GM12878 (cell line): ENCODE measurements at places on chromosomes 1 and 21. TPM values are rescaled to one million over a fixed set of nuclear protein-coding genes. Genes with fewer than 3 reads are reported as not detected.
A peak's percentile ranks its signal among the peaks of the same experiment; 100 is the strongest.

DNA sequence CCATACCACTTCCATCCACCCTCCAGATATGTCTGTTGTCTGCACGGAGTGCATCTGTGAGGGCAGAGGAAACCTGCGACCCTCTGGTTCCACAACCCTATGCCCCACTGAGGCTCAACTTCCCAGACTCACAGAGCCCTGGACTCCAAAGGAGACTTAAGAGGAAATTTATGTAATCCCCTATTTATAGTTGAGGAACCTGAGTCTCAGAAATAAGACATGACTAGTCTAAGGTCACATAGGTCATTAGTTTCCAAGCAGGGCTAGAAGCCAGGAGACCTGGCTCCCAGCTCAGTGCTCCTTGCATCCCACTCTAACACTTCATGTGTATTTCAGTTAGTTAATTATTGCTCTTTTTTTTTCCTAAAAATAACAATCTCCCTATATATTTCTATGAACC, 15.7 kb upstream of the LEMD1 start:
- H3K36me3 ChIP-seq = no peaks in the 10 kb centered on the region

DNA sequence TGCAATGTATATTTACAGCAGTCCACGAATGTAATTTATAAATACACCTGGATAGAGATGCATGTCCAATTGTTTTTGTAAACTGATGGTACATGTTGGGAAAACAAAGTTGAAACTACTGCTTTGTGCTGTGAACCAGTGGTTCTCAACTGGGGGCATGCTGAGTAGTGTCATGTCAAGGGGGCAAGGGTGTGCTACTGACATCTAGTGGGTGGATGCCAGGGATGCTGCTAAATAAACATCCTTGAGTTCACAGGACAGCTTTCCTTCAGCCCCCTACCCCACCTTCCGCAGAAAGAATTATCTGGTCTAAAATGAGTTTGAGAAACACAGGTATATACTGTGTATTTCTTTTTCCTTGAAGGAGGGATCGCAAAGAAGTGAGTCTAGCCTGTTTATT, 95.9 kb downstream of the RASAL2 start:
- H3K4me1 ChIP-seq = no peaks in the 10 kb centered on the region
- peak; percentile 5 for DNase-seq
- no peak overlapping the region for H3K27ac ChIP-seq
- H3K36me3 ChIP-seq = no peaks in the 10 kb centered on the region
- no peak overlapping the region for H3K4me3 ChIP-seq

DNA sequence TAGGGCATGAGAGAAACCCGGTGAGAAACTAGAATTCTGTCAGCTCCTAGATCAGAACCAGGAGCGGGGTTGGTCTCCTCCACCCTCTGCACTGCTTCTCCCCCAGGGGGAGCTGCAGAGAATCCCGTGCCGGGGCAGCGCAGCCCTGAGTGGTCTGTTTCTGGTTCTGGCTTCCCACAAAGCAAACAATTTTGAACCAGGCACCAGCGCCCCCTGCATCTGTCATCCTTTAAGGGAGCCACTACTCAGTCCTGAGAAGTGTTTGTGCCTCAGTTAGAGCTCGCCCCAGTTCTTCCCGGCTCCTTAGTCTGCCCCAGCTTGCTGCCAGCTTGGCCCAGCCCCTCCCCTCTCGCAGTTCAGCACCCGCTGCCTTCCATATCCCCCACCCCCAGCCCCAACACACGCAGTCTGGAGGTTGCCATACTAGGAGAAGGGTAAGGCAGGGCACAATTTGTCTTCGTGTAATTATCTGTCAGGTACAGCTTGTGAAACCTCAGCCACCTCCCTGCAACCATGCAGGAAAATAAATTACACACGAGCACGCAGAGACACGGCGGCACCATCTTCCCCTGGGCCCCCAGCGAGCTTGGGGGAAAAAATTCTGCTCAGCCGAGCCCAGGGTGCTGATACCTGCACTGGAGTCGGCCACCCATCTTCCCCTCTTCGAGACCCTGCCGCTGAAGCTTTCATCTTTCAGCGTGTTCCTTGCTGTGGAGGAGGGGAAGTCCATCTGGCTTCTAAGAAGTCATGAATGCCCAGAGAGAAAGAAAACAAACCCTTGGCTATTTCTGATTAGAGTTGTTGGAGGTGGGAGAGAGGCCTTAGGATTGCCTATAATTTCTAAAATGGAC, 62.6 kb upstream of the CD1D start:
- no peaks in the 10 kb centered on the region for H3K36me3 ChIP-seq
- no peak for DNase-seq
- H3K27ac ChIP-seq = no peak overlapping the region
- H3K4me1 ChIP-seq = no peaks in the 10 kb centered on the region

DNA sequence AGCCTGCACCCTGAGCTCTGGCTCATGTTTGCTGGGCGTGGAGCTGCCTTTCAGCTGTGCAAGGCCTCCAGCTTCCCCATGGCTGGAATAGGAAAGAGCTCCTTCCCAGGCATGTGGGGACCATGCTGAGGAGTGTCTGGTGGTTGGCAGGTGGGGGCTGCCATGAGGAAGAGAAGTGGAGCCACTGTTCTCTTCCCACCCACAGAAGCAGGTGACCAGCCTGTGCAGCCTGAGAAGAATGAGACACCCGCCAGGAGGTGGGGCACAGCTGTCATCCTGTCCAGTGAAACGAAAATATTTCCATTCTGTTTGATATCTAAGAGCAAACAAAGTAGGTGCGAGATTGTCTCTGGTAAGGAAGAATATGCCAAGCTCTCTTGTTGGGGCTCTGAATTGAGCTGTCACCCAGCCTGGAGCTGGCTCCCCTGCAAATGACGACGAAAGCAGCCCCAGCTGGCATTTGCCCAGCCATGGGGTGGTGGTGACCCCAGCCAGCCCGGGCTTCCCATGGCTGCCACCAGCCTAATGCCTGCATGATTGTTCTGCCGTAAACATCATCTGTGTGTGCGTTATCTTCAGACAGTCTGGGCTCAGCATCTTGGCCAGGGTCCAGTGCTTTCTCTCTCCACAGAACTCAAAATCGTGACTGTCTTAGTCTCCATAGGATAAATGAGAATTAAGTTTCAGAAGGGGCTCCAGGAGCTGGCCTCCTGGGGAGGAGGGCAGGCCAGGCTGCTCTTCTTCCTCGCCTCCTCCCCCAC, 429.8 kb upstream of the VAMP3 start:
- no peak overlapping the region for H3K4me3 ChIP-seq
- no peak for DNase-seq
- no peaks in the 10 kb centered on the region for H3K36me3 ChIP-seq
- no peaks in the 10 kb centered on the region for H3K4me1 ChIP-seq
- H3K27me3 ChIP-seq = no peaks in the 10 kb centered on the region; the same call in 1 of the 2 replicates

- H3K27me3 ChIP-seq = no peaks in the 10 kb centered on the region
- no peaks in the 10 kb centered on the region for H3K4me1 ChIP-seq
- no peak overlapping the region for H3K27ac ChIP-seq
- H3K4me3 ChIP-seq = no peak overlapping the region
- H3K36me3 ChIP-seq = no peaks in the 10 kb centered on the region
Observed at GRCh38 chr1:170720661-170721060, 56.7 kb downstream of the PRRX1 start.

- no peaks in the 10 kb centered on the region for H3K36me3 ChIP-seq
- no peak overlapping the region for H3K27ac ChIP-seq
- H3K27me3 ChIP-seq = no peaks in the 10 kb centered on the region
- H3K4me3 ChIP-seq = no peak overlapping the region
- no peak for DNase-seq
Observed at GRCh38 chr1:102799496-102799895, 308.8 kb downstream of the COL11A1 start.

DNA sequence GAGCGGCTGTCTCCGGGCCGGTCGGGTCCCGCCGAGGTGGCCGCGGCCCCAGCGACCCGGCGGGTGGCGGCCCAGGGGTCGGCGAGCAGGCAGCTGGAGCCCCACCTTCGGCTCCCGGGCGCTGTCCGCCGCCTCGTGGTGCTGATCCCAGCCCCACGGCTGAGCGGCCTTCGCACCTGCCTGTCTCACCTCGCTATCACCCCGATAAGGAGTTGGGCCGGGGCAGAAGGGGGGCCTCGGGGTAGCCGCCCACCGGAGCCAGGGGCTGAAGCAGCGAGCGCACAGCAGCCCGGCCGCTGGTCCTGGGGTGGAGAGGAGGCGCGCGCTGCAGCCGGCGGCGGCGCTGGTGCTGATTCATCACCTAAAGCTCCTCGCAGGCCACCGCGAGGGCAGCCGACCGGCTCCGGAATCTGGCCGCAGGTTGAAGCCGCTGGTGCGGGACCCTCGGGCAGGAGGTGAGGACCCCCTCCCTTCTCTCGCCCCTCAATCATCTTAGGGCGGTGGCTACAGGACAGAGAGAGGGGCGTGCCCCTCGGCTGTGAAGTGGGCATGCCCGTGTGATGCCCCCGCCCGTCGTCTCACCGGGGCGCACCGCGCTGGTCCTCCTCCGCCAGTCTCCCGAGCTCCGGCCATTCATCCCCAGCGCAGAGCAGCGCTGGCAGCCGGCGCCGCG, 575 bp downstream of the TRIM67 start:
- no peaks in the 10 kb centered on the region for H3K36me3 ChIP-seq
- H3K4me1 ChIP-seq = no peaks in the 10 kb centered on the region
- peaks cover 4% of the 10 kb centered on the region for H3K27me3 ChIP-seq
- no peak for DNase-seq
- no peak overlapping the region for H3K4me3 ChIP-seq

GRCh38 chr1:157829210-157829609, 9.3 kb upstream of the FCRL1 start:
- H3K27ac ChIP-seq = no peak overlapping the region
- no peaks in the 10 kb centered on the region for H3K27me3 ChIP-seq
- peaks cover 42% of the 10 kb centered on the region for H3K4me1 ChIP-seq
- H3K4me3 ChIP-seq = no peak overlapping the region
- no peak for DNase-seq
- H3K36me3 ChIP-seq = no peaks in the 10 kb centered on the region

GRCh38 chr1:110136911-110137310, 13.4 kb upstream of the SLC6A17 start:
- no peak overlapping the region for H3K4me3 ChIP-seq
- DNase-seq = no peak
- no peaks in the 10 kb centered on the region for H3K36me3 ChIP-seq
- H3K27me3 ChIP-seq = 0 out of 2 replicates have a peak, but pooled peaks cover 4% of the 10 kb centered on the region

- H3K36me3 ChIP-seq = no peaks in the 10 kb centered on the region
- H3K4me3 ChIP-seq = no peak overlapping the region
- no peak overlapping the region for H3K27ac ChIP-seq
- H3K27me3 ChIP-seq = no peaks in the 10 kb centered on the region
- DNase-seq = no peak
Observed at GRCh38 chr1:235552146-235552716, 48.0 kb upstream of the B3GALNT2 start.

DNA sequence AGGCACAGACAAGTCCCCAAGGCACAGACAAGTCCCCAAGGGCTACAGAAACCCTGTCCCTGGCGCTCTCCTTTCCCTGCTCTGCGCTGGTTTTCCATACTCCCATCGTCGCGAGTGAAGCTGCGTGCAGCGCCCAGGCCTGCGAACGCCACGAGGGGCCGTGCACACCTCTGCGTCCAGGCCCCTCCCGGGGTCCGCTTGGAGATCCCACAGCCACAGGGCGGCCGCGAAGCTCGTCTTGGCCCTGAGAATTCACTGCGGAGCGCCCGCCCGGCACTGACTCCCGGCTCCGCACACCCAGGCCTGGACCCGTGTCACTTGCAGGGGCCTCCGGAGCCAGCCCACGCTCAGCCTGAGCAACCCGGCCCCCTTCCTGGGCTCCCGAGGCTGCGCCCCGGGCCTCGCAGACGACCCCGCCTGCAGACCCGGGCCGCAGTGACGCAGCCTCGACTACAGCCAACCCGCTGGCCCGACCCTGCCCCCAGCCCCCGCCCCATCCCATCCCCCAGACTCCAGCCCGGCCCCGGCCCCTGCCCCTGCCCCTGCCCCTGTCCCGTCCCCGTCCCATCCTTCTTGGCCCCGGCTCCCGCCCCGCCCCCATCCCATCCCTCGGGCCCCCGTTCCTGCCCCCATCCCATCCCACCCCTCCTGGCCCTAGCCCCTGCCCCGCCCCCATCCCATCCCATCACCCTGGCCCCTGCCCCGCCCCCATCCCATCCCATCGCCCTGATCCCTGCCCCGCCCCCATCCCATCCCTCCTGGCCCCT, 841 bp downstream of the POFUT2 start:
- DNase-seq = no peak
- H3K36me3 ChIP-seq = peaks cover 6% of the 10 kb centered on the region
- H3K4me3 ChIP-seq = peak overlapping the region; percentile 50; the same call in 1 of the 2 replicates
- no peak overlapping the region for H3K27ac ChIP-seq
- no peaks in the 10 kb centered on the region for H3K27me3 ChIP-seq

GRCh38 chr1:153490272-153491051, 30.0 kb upstream of the S100A7 start:
- no peaks in the 10 kb centered on the region; the same call in 1 of the 2 replicates for H3K27me3 ChIP-seq
- peaks cover 3% of the 10 kb centered on the region; the same call in 1 of the 2 replicates for H3K4me1 ChIP-seq
- no peak overlapping the region for H3K27ac ChIP-seq
- no peak overlapping the region for H3K4me3 ChIP-seq
- H3K36me3 ChIP-seq = no peaks in the 10 kb centered on the region

DNA sequence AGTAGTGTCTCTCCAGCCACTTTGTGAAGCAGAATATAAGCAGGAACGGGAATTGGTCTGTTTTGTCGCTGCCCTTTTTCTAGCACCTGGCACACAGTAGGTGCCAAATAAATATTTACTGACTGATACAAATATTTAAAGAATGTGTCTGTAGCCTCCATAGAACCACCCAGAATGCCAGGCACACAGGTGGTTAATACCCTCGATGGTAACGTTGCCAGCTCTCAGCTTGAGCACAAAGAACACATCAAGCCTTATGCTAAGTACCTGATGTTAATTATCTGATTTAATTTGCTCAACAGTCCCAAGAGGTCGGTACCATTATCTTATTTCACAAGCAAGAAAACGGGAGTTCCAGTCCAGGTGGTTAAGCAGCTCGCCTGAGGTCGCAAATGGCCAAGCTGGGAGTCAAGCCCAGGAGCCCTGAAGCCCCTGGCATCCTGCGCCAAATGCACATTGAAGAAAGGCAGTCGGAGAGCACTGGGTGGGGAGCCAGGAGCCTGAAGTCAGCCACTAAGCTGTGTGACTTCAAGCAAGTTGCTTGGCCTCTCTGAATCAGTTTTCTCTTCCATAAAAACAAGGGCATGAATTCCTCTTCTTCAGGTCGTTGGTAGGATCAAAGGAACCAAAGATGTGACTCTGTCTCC, 26.4 kb downstream of the HSPG2 start:
- no peak overlapping the region for H3K4me3 ChIP-seq
- H3K4me1 ChIP-seq = peaks cover 12% of the 10 kb centered on the region
- DNase-seq = no peak
- H3K27ac ChIP-seq = no peak overlapping the region

Gene OLIG2
- not detected in 2 replicates for total RNA-seq

Gene SLC30A10
- not detected in 2 replicates for total RNA-seq

Gene CELA3A
- 7.6 and 9.0 TPM in 2 replicates for total RNA-seq

Gene TRPM2
- total RNA-seq = 9.1 and 9.9 TPM in 2 replicates

Gene SLAMF6
- total RNA-seq = 30.4 and 30.8 TPM in 2 replicates

Gene RGS13
- total RNA-seq = 0.23 and 0.29 TPM in 2 replicates

Gene HSD11B1
- total RNA-seq = not detected in 2 replicates

Gene RIMS3
- total RNA-seq = 0.74 and 0.93 TPM in 2 replicates

Gene BNIPL
- total RNA-seq = 0.11 and 0.33 TPM in 2 replicates

Gene DNASE2B
- not detected in 2 replicates for total RNA-seq

Gene SMIM1
- total RNA-seq = 0.53 TPM in 1 of 2 replicates, not detected in the other
